ENCODE measurements at places on chromosomes 1 and 21.

- no peak for DNase-seq
Measured at GRCh38 chr1:19512545-19512944, 27.2 kb upstream of the CAPZB start.

- DNase-seq: no peak
Measured at GRCh38 chr1:205410581-205411298, 11.1 kb downstream of the LEMD1 start.

GRCh38 chr1:53946252-53947171 lies at the start of gene LRRC42:
LRRC42 (plus strand) TSS chr1:53946350; CDS start chr1:53952000, 5,650 bp downstream.
- peak; percentile 100 for DNase-seq

DNA sequence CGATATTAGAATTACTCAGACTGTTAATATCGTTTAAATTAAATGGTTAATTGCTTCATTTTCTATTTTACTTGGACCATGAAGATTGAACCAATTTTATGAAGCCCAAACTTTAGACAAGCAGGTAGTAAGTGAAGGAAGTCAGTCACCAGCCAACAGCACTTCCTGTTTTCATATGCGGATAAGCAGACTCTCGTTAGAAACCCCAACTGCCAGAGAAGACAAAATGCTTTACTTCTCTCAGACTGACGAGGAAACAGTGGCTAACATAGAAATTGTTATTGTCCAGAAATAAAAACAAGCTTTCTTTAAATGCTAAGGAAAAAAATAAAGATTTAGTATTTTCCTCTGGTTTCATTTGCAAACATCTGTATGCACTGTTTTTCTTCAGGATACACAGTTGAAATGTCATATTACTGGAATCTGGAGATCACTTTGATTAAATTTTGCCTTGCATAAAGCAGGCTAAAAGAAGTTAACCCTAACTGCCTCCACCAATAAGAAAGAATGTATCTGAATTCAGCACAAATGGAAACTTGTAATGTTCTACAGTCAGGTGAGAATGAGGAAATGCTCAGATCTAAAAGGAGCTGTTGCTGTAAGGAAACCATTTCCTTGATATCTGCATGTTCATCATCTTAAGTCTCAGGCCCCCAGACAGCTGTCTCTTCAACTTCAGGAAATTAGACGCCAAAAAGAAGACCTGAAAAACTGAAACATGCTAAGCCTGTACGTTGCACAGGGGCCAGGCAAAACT lies 129.8 kb upstream of the SAMSN1 start:
- no peak for DNase-seq

DNA sequence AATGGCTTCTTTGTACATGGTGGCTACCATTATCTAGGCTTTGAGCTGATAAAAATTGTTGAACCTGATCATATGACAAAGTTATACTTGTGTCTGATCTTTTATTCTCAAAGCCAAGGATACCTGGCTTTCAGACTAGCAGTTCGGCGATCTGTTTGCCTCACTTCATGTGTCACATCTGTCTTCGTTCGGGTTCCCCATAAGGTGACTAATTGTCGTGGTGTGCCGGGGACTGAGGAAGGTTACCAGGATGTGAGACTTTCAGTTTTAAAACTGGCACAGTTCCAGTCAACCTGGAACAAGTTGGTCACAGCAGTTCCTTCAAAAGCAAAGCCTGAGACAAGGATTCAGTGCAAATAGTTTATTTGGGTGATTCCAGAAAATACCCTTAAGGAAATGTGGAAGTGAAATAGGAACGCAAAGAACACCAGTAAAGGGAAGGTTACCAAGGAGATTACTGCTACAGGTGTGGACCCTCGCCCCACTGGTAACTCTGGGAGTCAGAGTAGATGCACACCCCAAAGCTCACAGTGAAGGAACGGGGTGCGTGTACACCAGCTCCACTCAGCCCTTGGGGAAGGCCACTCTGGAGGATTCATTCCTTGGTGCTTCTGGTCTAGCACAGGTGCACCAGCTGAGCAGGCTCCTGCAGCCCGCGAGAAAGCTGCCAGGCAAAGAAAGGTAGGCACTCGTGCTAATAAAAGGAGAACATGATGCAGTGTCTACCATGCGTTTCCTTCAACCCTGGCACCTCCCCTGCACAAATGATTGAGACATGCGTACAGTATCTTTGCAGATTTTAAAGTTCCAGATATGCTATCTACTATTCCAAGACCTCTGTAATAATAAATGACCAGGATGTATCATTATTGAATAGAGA lies 69.0 kb downstream of the VWA5B1 start:
- no peak for DNase-seq

- no peak for DNase-seq
Measured at GRCh38 chr1:102241431-102242338, 245.0 kb upstream of the OLFM3 start.

DNA sequence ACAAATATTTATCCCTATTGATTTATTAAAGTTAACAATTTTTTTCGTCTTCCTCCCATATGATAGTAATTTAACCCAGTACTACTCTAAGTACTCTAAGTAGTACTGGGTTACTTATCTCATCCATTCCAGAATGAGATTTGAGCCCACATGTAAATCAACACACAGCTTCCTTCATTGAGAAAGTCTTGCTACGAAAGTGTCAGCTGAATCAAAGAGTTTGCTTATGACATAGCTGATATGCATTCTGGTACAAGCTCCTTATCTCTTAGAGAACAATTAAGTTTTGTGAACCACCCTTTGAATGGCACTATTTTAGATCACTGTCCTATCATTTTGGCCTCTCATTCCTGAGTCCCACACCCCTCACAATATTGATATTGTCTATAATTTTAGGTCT lies 2.4 kb upstream of the SLC44A3 start:
- DNase-seq: no peak

GRCh38 chr1:71561729-71562128 lies 480.9 kb upstream of the ZRANB2 start:
- peak; percentile 52 for DNase-seq

DNA sequence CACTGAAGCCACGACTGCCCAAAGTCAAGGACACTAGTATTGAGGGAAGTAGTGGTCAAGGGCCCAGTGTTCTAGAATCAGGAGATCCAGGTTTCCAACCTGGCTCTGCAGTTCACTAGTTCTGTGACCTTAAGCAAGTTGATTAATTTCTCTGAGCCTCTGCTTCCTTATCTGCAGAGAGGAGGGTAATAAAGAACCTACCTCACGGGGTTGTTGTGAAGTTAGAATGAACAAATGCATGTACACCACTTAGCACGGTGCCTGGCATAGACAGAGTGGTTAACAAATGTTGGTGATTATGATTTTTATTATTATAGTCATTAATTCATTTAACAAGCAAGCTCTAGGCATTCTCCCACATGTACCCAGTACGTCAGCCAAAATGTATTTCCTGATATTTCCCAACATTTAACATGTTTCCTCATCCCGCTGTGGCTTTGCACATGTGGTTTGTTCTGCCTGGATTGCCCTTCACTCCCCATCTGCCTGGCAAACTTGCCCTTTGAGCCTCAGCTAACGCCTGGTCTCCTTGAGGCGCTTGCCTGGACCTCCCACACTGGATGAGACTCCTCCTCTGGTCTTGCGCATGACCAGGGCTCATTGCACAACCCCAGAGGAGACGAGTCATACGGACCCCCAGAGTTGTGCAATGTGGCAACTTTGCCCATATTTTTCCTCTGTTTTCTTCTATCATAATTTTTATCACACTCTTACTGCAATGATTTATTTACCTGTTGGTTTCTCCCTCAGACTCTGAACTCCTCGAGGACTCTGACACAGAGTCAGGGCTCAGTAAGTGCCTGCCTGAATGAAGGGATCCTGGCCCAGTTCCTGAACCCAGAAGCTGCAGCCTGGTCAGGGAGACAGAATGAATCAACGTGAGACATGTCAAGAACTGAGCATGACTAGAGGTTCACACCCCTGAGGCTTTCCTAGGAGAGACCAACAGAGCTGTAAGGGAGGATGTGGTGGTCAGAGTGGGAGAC lies 20.7 kb upstream of the MFSD2A start:
- DNase-seq: peak; percentile 98

DNA sequence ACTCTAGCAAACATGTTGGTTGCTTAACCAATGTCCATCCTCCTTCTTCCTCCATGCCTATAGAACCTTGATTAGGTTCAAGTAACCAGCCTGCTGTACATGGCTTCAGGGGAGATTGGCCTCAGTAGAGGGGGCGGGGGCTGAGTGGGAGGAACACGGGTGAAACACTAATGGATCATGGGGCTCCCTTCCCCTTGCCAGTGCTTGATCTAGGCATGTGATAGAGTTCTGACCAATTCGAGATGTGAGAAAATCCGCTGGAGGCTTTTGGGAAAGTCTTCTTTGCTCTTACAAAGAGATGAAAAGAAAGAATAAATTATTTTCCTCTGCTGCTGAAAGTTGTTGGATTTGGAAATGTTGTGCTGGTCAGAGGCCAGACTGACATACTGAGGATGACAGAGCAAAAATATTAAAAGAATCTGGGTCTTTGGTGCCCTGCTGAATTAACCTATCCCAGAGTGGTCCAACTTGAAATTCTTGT lies 5.2 kb upstream of the OTUD7B start:
- DNase-seq: peak; percentile 32

- DNase-seq: no peak
Measured at GRCh38 chr1:204929487-204930154, 59.0 kb downstream of the NFASC start.

DNA sequence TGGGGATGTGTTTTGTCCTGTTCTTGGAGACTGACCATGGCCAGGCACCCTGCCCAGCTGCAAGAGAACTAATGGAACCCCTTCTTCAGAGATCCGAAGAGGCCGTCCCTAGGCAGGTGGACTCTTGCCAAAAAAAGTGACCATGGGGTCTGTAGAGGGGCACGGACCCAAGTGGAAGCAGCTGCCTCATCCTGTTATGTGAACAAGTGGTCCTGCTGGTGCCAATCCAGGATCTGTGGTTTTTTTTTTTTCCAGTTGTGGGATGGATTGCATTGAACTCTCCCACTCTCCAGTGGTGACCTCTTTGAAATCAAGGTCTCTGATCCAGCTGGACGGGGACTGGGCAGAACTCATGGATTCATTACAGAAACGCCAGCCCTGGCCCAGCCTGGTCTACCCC lies 71.2 kb downstream of the ARHGEF10L start:
- DNase-seq: no peak

- no peak for DNase-seq
Measured at GRCh38 chr1:221150996-221151395, 271.8 kb downstream of the HLX start.

DNA sequence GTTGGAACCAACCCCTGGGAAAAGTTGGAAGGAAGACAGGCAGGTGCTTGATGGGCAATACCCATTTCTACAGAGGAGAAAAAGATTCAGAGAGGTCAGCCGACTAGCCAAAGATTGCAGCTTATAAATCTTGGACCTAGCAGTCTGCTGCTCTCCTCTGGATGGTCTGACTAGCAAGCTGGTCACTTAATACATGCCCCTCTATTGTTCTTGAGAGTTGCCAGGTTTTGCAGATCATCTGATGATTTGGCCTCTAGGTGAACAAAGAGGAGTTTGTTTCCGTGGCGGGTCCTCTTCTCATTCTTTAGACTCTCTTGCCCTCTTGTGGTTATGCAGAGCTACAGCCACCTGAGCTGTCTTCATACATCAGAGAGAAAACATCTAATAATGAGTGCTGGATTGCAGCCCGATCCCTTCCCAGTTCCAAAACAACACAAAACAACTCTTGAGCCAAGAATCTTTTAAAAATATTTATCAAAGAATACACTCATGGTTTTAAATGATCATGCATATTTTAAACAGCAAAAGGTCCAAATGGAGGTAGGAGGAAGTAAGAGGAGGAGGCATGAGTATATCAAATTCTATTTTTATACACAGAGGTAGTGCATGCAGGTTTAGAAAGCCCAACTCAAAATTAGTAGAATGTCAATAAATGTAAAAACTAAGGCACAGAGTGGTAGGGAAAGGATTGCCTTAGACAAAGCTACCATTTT lies 115.7 kb downstream of the SLC30A10 start:
- peak; percentile 72 for DNase-seq

GRCh38 chr21:28444111-28444510 lies 548.6 kb downstream of the LTN1 start:
- DNase-seq: peak; percentile 11

Data from AG20443 (cell line).